NCI-H1092 treated with DMSO at 0.1 percent for 48 hours (cell line): ENCODE measurements at places on chromosomes 1 and 21.

- no peak for DNase-seq
Observed at GRCh38 chr1:107617456-107617855, 347.5 kb downstream of the VAV3 start.

GRCh38 chr1:228000416-228000815 is 6.4 kb upstream of the WNT3A start:
- no peak for DNase-seq

DNA sequence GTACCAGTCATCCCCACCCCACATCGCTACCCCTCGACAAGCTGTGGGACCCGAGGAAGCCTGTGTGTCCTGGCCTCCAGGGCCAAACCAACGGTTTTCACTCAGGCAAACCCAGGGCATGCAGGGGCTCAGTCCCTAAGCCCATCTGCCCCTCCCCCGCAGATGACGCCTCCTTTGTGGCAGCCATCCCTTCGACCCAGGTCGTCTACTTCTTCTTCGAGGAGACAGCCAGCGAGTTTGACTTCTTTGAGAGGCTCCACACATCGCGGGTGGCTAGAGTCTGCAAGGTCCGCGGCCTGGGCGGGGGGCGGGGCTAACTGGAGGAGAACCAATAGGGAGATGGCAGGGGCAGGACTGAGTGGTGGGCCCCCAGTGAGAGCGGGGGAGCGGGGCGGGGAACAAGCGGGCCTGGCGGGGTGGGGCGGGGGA is 7.4 kb downstream of the SEMA4A start:
- peak; percentile 82 for DNase-seq

DNA sequence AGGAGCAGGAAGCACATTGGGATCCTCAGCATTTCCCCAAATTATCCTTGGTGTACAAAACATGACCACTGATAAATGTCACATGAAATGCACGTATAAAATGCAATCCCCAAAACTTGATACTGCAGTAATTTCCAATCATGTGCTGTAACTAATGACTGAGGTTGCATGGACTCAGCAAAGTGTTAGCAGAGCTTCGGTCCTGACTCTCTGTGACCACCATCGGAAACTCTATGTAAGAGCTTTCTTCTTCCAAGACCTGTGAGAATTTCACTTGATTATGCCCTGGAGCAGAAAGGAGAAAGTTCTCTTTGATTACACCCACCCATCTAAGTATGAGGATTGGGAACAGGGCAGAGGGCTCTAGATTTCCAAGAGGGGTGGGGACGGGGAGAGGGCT is 908 bp downstream of the CD53 start:
- no peak for DNase-seq

DNA sequence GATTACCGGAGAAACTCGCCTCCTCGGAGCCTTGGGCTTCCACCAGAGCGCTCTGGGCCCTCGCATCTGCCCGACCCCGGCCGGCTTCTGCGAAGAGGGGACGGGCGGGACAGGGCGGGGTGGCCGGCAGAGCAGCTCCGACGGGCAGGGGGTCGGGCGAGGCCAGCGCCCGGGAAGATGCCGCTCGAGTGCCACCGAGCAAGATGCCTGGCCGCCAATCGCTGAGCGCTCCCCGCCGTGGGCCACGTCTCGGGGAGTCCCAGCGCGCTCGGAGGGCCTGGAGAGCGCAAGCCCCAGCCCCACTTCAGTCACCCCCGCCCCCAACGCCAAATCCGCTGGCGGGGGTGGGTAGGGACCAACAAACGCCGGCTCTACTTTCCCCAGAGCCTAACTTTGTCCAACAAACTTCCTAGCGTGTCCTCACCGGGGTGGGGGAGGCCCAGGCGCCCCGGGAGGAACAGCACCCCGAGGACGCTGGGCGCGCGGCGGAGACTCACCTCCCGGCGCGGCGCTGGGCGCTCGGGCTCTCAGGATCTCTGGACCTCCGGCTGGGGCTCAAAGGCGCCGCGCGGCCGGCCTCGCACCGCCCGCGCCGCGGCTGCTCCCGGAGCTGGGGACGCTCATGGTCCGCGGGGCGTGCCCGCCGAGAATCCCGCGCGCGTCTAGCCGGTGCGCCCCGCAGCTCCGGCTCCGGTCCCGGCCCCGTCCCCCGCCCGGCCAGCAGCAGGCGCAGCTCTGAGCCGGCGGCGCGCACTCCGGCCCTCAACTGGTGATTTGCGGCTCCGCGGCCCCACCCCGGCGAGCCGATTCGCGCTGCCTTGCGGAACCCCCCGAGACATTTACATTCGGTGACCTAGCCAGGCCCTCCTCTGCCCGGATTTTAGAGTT is at the start of gene BCAR3:
BCAR3 (minus strand) TSS at position 737 of the 888 bp plus-strand sequence. CDS start 6,907 bp downstream, outside the sequence.
- DNase-seq: peak; percentile 66

DNA sequence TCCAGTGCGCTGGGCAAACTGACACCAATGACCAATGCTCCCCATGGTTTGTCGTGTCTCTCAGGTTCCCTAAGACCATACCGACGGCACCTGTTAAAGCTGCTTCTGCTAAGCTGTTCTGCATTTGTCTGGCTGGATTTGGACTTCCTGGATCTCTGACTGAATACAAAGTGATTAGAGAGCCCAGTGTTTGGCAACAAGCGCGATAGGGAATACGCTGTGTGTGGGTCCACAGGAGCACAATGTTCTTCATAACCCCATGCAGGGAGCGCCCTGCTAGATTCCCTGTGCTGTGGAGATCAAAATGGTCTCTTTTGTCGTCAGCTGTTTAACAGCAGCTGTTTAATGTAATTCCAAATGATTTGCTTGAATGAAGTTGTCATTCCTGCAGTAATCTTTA is 26.0 kb upstream of the ESRRG start:
- no peak for DNase-seq
